ENCODE measurements at places on chromosomes 11 and 22. TPM values are rescaled to one million over a fixed set of nuclear protein-coding genes. Genes with fewer than 3 reads are reported as not detected.

OR5P2 gene
- not detected for total RNA-seq

OSBPL5 gene
- 6.3 TPM for total RNA-seq

OLFML1 gene
- total RNA-seq, result not detected

RASD2 gene
- total RNA-seq, result 0.19 TPM

SMTNL1 gene
- not detected for total RNA-seq

CD6 gene
- total RNA-seq, result 298 TPM

CBLIF gene
- total RNA-seq, result not detected

F2 gene
- total RNA-seq, result not detected

CCDC179 gene
- total RNA-seq, result not detected

TCN1 gene
- not detected for total RNA-seq

KRTAP5-10 gene
- total RNA-seq, result not detected

IGSF22 gene
- 0.34 TPM for total RNA-seq

OSBP2 gene
- total RNA-seq, result 7.2 TPM

CRACR2B gene
- total RNA-seq, result 5.5 TPM

ELMOD1 gene
- total RNA-seq, result not detected

GLYAT gene
- not detected for total RNA-seq

GDPD4 gene
- total RNA-seq, result not detected

CD248 gene
- total RNA-seq, result 3.9 TPM

POLD4 gene
- 74.1 TPM for total RNA-seq

UBASH3B gene
- 6.9 TPM for total RNA-seq

C22orf15 gene
- 0.72 TPM for total RNA-seq

TAGLN gene
- 8.9 TPM for total RNA-seq

UBQLNL gene
- total RNA-seq, result not detected

DEUP1 gene
- total RNA-seq, result not detected

UCP3 gene
- total RNA-seq, result 3.7 TPM

SPA17 gene
- total RNA-seq, result 2.5 TPM

PANX1 gene
- total RNA-seq, result 10.3 TPM

YPEL1 gene
- total RNA-seq, result 2.5 TPM

LYVE1 gene
- total RNA-seq, result not detected

ALX4 gene
- total RNA-seq, result not detected

CDK2AP2 gene
- 137 TPM for total RNA-seq

OR51E2 gene
- total RNA-seq, result not detected

APOL5 gene
- not detected for total RNA-seq

GGT5 gene
- not detected for total RNA-seq

OR51E1 gene
- total RNA-seq, result not detected

FXYD6 gene
- total RNA-seq, result 0.25 TPM

PIH1D2 gene
- total RNA-seq, result 0.36 TPM

PCSK7 gene
- total RNA-seq, result 139 TPM

TESMIN gene
- total RNA-seq, result 8.0 TPM

APOL4 gene
- 2.7 TPM for total RNA-seq

HEPACAM gene
- total RNA-seq, result not detected

HMBS gene
- total RNA-seq, result 42.5 TPM

HIC2 gene
- total RNA-seq, result 5.1 TPM

LARGE1 gene
- total RNA-seq, result 3.6 TPM

PPP2R5B gene
- 15.0 TPM for total RNA-seq

DEFB131B gene
- not detected for total RNA-seq

IFT27 gene
- total RNA-seq, result 25.8 TPM
